HuH-7 (cell line): ENCODE measurements at places on chromosomes 3 and 15.

GRCh38 chr15:74364936-74365597 lies 2.4 kb downstream of the CYP11A1 start:
- no peak for DNase-seq

DNA sequence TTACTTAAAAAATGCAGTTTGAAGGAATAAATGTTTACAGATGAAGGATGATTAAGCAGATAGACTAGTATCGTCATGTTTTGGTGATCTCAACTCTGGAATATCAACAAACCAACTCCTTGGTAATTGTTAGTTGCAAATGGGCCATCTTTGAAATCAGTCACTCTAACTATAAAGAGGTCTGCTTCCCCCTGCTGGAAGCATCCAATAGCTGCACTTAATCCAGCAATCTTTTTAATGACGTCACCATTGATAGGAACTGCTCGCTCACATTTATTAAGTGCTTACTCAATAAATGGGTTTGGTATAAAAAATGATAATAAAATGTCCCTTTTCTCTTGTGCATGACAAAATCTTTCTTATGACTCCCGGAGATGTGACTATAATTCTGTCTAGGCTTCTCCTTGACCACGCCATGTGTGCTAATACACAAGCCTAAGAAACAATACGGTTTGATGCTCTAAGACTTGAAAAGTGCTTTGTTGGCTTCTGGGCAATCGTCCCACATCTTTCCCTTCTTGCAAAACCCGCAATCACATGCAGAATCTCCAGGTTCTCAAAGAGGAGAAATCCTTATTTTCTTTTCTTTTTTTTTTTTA lies 227.6 kb upstream of the POU1F1 start:
- DNase-seq, result peak; percentile 37

DNA sequence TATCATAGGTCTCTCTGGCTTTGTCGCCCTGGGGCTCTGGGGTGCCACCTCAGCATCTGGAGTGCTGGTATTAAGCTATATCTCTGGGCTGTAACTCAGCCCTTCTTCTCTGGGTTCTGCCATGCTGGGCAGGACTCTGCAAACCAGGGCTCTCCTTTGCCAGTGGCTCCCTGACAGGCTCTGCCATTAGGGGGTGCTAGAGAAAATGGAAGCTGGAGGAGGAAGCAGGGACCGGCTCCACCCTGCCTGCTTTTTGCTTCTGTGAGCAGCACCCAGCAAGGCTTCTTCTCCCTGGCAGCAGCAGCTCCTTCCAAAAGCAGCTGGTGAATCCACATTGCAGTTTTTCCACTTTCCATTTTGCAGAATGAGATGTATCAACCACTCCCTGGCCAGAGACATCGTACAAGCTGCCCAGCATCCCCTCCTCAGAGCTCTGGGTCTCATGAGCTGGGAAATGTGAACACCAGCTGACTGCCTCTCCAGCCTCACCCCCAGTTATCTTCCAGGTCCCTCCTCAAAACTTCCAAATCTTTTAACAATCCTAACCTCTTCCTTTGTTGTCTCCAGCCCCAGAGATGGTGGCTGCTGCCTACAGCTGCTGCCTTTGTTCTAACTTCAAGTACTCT lies 165.0 kb downstream of the ABHD5 start:
- DNase-seq, result peak; percentile 53

GRCh38 chr15:41017066-41017735 lies 63.9 kb downstream of the CHAC1 start:
- DNase-seq, result no peak

DNA sequence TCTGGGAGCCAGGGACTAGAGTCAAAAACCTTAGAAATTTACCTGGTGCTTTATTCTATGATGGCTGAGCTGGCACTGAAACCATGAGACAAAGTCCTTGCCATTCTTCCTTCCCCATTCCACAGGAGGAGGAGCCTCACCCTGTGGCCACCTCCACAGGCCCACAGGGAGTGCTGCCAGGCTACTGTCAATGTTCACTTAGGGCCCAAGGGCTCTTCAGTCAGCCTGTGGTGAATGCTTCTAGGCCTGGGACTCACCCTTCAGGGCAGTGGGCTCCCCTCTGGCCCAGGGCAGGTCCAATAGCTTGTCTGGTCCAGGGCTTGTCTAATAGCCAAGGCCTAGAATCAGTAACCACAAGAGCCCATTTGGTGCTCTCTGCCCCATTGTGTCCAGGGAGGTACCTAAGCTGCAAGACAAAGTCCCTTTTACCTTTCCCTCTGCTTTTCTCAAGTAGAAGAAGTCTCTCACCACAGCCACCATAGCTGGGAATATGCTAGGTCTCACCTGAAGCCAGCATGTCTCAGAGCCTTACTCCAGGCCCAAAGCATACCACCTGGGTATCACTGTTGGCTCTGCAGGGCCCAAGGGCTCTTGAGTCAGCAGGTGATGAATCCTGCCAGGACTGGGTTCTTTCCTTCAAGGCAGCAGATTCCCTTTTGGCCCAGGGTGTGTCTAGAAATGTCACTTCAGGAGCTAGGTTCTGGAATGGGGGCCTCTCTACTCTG lies 61.8 kb upstream of the CHRNB4 start:
- no peak for DNase-seq

GRCh38 chr3:37554364-37554763 lies 307.3 kb upstream of the CTDSPL start:
- DNase-seq, result peak; percentile 29

DNA sequence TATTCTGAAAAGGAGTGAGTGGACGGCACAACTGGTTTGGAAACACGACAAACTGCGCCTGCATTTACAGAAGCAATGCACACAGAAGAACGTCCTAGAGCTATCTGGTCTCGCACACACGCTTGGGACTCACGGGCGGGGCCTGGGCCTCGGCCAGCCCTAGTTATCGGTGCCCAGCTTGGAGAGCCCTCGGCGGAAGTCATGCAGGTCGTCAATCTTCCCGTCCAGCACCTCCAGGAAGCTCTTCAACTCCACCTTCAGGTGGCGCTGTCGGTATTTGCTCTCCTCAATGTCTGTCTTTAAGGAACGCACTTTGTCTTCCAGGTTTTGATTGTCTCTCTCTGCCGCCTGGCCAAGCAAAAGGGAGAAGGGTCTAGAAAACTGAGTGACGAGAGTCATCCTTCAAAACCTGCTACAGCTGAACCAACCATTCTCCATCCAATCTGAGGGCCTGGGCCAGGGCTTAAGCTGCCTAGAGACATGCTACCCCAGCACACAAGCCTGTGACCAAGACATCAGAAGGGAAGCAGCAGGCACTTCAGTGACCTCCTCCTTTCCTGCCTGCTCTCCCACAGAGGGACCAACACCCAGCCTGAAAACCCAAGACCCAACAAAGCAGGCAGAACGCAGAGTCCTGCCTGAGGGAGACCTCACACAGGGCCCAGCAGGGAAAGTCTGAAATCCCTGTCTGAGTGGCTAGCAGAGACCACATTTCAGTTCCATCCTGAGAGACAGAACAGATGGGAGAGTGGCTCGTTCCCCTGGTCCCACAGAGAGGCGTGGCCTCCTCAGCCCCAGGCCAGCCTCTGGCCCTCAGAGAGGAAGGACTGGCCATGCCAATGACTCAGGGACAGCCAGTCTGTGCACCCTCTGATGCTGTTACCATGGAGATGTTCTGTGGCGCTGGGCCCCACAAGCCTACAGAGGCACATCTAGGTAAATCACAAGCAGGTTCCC lies 40.4 kb downstream of the WHAMM start:
- peak; percentile 77 for DNase-seq

DNA sequence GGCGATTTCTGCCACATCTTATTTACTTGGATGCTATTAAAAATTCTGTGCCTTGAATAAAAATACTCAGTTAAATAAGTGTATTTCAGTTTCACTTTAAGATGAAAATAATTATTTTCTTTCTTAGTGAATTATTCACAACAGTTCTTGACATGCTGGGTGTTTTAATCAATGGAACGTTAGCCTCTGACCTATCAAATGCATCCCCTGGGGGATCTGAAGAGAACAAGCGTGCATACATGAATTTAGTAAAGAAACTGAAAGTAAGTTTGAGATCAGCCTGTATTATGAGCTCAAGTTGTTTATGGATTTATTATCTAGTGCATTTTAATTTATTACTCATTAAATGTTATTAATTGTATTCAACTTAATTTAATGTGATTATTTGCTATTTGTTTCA lies 597 bp downstream of the P2RY12 start:
- DNase-seq, result no peak

GRCh38 chr15:32657198-32657883 lies 15.8 kb downstream of the SCG5 start:
- no peak for DNase-seq

DNA sequence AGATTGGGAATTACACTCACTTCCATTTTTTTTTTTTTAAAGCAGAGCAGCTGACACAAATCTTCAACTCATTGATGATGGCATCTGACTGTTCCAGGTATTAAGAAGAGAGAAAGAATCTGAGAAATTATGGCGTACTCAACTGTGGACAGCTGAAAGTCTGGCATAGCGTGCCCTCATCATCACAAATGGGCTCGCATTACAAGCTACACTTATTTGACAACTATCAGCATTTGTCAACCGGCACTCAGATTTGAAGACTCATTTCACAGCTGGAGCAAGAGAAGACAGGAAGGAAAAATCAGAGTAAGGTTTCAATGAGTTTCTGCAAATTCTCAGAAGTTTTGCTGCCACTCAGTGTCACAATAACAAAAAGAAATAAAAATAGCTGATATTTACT lies 235.9 kb downstream of the ATP8B4 start:
- no peak for DNase-seq

DNA sequence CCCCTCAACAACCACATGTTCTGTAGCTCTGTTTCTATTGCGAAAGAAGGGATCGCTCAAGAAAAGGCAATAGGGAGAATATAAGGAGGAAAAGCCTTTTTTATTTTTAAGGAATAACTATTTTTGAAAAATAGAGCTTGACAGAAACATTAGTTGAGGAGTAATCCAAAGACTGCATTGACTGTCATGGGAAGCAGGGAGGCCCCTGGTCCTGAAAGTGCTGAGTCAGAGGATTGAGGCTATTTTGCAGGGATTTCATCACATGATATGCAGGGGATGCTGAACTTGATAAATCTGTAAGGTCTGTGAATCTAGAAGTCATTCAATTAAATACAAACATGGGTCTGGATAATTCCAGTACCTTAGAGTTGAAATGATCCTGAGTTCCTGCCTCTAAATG lies 92.0 kb downstream of the MTHFS start:
- DNase-seq, result no peak

GRCh38 chr3:144384241-144384979 lies 412.8 kb downstream of the DIPK2A start:
- no peak for DNase-seq

DNA sequence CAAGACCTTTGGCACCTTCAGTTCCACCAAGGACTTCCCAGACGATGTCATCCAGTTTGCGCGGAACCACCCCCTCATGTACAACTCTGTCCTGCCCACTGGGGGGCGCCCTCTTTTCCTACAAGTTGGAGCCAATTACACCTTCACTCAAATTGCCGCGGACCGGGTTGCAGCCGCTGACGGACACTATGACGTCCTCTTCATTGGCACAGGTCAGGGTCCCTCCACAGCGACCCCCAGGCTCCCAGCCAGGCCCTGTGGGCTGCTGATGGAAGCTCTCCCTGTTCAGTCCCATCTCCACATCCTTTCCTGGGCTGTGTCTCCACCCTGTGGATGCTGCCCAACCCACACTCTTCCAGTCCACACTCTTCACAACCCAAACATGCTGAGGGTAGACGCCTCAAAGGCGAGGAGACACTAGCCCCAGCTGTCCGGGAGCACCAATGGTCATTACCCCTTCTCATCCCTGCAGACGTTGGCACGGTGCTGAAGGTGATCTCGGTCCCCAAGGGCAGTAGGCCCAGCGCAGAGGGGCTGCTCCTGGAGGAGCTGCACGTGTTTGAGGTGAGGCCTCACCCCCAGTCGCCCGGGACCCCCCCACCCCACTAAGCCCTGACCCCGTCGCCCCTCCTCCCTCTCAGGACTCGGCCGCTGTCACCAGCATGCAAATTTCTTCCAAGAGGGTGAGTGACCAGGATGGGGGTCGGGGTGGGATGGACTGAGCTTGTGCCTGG lies 4.3 kb upstream of the LSMEM2 start:
- peak; percentile 78 for DNase-seq

GRCh38 chr3:147299656-147300055 lies 106.7 kb downstream of the ZIC4 start:
- no peak for DNase-seq

DNA sequence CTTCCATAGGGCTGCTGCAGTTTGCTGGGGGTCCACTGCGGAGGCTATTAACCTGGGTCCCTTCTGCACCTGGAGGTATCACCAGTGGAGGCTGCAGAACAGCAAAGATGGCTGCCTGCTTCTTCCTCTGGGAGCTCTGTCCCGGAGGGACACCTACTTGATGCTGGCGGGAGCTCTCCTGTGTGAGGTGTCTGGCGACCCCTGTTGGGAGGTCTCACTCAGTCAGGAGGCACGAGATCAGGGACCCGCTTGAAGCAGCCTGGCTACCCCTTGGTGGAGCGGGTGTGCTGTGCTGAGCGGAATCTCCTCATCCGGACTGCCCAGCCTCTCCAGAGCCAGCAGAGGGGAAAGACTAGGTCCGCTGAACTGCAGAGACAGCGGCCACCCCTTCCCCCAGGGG lies 56.0 kb upstream of the CTXND1 start:
- DNase-seq, result peak; percentile 47

DNA sequence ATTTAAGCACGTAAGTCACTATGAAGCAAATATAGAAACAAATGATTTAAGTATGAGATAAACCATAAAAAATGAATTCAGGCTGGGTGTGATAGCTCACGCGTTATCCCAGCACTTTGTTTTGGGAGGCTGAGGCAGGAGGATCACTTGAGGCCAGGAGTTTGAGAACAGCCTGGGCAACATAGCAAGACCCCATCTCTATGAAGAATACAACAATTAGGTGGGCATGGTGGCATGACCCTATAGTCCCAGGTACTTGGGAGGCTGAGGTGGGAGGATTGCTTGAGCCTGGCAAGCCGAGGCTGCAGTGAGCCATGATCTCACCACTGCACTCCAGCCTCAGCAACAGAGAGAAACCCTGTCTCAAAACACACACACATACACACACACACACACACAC lies 34.2 kb downstream of the TMCC1 start:
- DNase-seq, result no peak

DNA sequence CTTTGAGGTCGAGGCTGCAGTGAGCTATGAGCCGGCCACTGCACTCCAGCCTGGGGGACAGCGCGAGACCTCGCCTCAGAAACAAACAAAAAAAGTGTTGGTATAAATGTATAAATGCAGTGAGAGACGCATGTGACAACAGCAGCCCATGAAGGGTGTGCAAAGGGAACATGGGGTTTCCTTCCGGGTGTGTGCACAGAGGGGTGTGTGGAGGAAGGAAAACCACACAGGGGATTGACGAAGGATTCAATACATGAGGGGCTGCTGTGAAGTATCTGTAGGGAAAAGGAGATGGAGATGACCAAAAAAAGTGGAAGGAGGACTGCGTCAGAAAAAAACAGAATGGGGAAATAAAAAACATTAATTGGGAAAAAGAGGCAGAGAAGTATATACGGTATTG lies 1.1 kb downstream of the MTFMT start:
- DNase-seq, result no peak

- DNase-seq, result no peak
These were observed 13.0 kb downstream of the ANAPC13 start for GRCh38 chr3:134472831-134473230.
